ENCODE measurements at places on chromosomes 2 and 18.

GRCh38 chr2:102425441-102426132 lies 2.6 kb downstream of the IL18RAP start:
- DNase-seq = no peak

- DNase-seq = peak; percentile 52
Observed at GRCh38 chr2:218255446-218255845, 5.4 kb upstream of the GPBAR1 start.

- peak; percentile 90 for DNase-seq
Observed at GRCh38 chr18:10010611-10011015, 96.8 kb downstream of the VAPA start.

GRCh38 chr2:175383286-175383685 lies 201.8 kb upstream of the ATP5MC3 start:
- DNase-seq = no peak

- no peak for DNase-seq
Observed at GRCh38 chr18:688323-688722, 24.1 kb downstream of the ENOSF1 start.

DNA sequence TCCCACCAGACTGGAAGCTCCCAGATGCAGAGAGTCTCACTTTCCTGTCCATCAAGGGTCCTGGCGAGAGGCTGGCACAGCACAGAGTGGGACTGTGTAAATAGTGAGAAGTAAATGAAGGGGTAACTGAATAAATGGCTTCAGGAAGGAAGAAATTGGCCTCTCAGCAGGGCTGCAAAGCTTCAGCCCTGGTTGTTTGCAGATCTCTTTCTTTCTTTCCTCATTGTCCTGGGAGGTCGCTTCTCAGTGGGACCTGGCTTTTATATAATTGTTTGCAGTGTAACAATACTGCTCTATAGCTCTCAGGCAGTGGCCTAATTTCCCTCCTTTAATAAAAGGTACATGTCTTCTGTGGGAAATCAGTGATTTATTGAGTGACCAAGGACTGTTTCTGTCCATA lies 74.9 kb upstream of the GPR45 start:
- no peak for DNase-seq

DNA sequence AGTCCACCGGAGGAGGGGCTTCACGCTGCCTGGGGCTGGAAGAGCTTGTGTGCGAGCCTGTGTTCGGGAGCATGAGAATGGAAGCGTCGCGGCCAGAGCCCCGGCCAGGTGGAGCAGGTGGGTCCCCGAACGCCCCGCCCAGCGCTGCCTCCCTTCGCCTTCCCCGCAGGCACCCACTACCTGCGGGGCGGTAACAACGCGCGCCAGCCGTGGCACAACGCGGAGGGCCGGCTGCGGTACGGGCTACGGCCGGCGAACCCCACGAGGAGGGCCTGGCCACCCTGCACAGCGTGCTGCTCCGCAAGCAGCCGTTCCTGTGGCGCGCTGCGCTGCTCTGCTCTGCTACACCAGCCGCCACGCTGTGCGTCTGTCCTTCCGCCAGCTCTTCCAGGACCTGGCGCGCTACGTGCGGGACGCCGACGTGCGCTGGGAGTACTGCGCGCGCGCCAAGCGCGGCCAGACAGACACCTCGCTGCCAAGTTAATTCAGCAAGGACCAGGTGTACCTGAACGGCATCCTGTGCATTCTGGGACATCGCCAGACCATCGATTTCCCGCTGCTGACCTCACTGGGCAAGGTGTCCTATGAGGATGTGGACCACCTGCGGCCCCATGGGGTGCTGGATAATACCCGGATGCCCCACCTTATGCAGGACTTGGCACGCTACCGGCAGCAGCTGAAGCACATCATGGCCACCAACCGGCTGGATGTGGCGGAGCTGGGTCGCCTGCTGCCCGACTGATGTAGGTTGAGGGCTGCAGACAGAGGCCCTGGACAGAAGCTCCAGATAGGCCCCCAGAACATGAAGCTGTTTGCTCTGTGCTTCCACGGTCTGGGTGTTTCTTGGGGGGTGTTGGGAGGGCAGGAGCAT lies 200.6 kb downstream of the NAPG start:
- no peak for DNase-seq

- peak; percentile 61 for DNase-seq
Observed at GRCh38 chr18:55539240-55539639, 48.8 kb downstream of the TCF4 start.

GRCh38 chr2:188527141-188527540 lies 235.5 kb downstream of the GULP1 start:
- DNase-seq = no peak

DNA sequence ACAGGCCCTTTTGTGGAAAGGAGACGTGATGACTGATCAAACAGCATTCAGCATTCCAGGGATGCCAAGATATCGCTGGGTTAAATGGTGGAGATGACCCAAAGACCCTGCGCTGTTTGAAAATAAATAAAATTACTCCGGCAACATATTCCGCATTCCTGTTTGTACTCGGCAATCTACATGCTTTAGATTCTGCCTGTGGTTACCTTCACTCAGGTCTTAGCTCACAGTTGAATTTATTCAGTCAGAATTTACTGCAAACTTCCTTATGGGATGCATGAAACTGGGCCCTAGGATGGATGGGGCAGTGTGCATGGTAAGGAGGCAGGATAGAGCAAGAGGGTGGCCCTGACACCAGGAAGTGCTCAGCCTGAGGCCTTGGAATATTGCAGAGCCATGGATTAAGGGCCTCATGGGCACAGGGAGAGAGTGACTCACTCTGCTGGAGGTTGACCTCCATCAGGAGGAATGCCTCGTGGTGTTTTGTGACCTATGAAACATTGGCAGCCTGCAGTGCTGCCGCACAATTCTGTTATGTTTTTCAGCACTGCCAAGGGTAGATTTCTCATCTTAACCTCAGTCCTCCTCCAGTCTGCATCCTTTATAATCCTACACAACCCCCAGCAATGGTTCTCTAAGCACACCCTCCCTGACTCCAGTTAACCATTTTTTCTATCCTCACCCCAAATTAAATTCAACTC lies 321.4 kb downstream of the IRS1 start:
- DNase-seq = peak; percentile 91

- DNase-seq = no peak
Observed at GRCh38 chr18:50836521-50836957, 16.7 kb upstream of the MRO start.

- no peak for DNase-seq
Observed at GRCh38 chr2:238879621-238880377, 31.9 kb downstream of the TWIST2 start.

DNA sequence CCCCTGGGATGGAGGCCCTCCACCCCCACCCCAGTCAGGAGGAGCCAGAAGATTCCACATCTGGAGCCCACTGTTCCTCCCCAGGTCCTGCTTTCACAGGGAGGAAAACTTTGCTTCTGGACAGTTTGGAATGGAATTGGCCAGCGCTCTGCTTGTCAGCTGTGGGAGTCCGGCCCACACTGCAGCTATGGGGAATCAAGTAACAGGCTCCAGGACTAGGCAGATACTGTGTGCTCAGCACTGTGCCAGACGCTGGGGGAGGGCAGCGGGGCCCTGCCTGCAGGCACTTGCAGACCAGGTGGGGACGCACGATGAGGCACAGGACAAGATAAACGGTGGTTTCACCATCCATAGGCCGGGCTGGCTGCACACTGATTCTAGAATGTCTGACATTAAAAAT lies 114.0 kb downstream of the STPG4 start:
- no peak for DNase-seq

DNA sequence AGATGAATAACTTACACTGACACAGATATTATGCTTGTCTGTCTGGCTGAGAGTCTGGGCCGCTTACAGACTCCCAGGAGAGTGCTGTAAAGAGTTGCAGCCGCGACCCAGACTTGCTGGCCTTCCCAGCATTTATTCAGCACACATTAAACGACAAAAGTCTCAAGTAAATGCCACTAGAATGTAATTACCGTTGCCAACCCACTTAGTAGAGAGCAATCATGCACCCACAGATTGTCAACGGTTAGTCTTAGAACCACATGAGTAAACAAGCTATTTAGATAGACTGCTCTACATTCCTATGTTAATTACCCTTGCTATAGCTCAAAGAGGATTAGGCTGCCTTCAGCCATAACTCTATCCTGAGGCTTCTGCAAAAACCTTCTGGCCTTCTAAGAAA lies 47.8 kb upstream of the C2orf74 start:
- no peak for DNase-seq

DNA sequence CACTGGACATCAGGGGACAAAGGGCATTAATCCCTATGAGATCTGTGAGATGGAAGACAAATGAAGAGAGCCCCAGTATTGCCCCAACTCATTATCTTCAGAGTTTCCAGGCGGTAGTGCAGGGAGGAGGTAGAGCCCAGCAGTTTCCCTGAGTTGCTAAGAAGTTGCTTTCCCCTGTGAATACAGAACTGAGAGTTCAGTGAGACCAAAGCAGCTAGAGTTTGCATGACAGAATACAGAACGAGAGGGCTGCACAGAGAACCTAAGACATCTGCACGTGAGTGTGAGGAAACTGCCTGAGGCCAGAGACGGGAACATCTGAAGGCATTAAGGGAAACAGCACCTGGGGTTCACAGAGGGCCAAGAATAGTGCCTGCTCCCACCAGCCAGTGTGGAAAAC lies 18.1 kb upstream of the PGAP1 start:
- no peak for DNase-seq

GRCh38 chr2:173697929-173698328 lies 267.2 kb downstream of the SP3 start:
- DNase-seq = no peak

- no peak for DNase-seq
Observed at GRCh38 chr2:65035351-65035943, 20.8 kb upstream of the CEP68 start.

- no peak for DNase-seq
Observed at GRCh38 chr2:53381271-53381670, 386.3 kb upstream of the CHAC2 start.

Measured in stromal cell of bone marrow (primary cell).